Ascending aorta (tissue), 2 donors: ENCODE measurements at places on chromosomes 2 and 18.

GRCh38 chr2:68057658-68058396 is 5.0 kb downstream of the C1D start:
- DNase-seq: no peak

DNA sequence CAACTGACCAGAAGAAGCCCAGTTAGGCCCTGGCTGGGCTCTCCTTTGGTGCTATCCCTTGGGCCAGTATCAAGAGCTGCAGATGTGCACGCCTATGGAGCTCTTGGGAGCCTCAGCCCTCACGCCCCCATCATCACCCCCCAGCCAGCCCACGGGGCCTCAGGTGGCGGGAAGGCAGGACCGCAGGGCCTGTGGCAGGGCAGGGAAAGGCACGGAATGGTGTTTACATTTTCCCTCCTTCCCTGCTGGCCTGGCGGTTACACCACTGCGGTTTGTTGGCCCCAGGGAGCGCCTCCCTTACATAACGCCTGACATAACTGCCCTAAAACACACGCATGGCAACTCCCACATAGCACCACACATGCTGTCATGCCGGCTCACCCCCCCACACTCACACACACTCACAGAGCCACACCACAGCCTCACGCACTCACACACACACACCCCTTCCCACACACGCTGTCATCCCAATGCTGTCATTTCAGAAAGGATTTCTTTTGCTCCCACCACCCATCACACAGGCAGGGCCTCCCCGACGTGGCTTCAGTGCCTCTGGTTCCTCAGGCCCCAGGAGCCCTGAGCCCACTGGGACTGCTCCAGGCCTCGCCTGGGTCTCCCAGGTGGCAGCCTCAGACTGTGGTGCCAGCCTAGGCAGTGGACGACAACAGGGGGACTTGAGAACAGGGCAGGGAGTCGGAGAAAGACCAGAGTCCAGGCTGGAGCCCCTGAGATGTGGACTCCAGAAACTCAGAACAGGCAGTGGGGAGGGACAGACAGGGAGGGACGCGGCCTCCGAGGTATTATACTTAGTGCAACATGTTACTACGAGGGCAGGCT is 15.7 kb downstream of the ZFP36L2 start:
- no peak for DNase-seq

DNA sequence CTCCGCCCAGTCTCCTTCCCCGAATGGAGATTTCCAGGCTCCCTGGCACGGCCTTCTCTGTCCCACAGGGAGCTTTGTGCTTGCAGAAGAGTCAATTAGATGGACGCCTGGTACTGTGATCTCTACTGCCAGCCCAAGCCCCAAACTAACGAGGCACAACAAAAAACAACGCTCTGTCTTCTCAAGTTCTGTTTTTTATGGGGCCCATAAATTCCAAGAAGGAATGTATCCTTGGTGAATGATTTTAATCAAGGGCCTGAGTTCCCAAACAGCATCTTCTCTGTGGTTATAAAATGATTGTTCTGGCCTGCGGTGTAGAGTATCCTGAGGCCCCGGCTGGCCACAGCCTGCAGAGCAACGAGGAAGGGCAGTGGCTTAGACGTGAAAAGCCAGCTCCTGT is 219.5 kb downstream of the CLIP4 start:
- DNase-seq: no peak

DNA sequence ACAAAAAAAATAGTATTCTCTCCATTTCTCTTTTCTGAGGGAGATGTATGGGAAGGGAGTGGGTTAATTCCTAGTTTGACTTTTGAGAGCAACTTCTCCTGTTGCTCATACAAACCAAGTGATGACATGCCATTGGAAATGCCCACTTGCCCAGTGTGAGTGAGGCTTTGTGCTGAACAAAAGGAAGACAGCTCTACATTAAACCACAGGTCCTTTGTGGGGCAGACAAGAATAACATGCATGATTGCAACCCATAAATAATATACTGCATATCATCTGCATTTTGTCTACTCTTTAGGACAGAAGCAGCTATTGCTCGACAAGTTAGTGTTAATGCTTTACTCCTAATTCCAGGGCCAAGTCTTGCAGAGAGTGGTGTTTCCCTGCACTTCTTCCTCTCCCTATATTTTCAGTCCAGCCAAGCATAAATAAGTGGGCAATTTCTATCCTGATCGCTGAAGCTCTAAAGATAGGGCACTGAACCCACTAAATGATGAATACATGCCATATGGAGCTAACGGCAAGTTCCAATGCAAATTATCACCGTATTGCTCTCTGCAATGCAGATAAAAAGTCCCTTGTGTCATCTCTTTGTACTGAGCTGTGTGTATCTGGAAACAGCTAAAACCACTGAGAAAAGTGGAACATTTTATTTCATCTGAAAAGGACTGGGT is 19.4 kb upstream of the EHBP1 start:
- no peak for DNase-seq

DNA sequence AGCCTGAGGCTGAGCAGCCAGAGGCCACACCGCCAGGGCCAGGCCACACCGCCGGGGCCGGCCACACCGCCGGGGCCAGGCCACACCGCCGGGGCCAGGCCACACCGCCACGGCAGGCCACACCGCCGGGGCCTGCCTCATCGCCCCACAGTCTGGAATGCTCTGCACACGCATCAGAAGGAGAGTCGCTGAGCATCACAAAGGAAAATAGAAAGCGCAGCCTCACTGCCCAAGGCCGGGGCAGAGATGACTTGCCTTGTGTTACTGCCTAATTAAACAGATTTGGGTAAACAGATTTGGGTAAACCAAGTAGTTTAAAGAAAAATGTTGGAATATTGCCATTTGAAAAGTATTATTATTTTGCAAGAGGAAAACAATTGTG is 10.4 kb upstream of the NFATC1 start:
- DNase-seq: no peak

DNA sequence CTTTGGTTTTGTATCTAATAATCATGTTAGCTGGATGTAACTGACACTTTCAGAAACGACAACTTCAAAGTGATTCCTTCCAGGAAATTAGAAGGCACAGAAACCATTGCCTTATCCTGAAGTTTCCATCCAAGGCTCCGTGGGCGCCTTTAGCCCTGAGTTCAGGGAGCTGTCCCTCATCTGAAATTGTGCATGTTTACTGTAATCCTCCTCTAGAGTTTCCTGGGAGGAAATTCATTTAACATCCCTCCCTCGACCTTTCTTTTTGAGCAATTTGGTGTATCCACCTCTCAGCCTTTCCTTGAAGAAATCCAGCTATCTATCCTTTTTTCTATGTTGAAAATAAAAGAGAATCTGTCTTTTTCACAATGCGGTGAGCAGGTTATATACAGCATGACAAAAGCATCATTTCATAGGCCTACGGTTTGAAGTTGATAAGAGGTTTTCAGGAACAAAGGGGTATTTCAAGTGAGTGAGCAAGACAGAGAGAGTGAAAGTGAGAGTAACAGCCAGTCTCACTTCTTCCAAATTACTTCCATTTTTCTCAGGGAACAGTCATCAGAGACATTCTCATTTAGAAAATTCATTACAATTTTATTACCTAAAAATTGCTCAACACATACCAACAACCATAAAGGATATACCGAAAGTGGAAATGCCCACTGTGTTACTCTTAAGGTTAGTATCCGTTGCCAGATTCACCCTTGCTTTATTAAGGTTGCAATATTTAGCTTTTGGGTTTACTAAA is 167.3 kb downstream of the MREG start:
- no peak for DNase-seq

DNA sequence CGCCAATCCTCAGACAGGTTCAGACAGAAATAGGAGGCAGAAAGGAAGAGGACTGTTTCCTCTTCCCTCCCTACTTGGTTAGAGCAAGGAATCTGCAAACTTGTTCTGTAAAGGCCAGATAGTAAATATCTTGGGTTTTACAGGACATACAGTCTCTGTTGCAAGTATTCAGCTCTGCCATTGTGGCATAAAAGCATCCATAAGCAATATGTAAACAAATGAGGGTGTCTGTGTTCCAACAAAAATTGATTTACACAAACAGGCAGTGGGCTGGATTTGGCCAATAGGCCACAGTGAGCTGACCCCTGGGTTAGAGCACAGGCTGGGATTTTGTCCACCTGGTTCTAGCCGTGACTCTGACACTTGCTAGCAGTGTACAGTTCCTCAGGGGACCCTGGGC is 89.4 kb downstream of the NRP2 start:
- no peak for DNase-seq

GRCh38 chr18:60067426-60068210 is 167.8 kb downstream of the PMAIP1 start:
- no peak for DNase-seq

GRCh38 chr2:146038014-146038413 is 1518.1 kb upstream of the ZEB2 start:
- no peak for DNase-seq

- DNase-seq: no peak
These were observed 773 bp downstream of the MBP start for GRCh38 chr18:77131652-77132368.

DNA sequence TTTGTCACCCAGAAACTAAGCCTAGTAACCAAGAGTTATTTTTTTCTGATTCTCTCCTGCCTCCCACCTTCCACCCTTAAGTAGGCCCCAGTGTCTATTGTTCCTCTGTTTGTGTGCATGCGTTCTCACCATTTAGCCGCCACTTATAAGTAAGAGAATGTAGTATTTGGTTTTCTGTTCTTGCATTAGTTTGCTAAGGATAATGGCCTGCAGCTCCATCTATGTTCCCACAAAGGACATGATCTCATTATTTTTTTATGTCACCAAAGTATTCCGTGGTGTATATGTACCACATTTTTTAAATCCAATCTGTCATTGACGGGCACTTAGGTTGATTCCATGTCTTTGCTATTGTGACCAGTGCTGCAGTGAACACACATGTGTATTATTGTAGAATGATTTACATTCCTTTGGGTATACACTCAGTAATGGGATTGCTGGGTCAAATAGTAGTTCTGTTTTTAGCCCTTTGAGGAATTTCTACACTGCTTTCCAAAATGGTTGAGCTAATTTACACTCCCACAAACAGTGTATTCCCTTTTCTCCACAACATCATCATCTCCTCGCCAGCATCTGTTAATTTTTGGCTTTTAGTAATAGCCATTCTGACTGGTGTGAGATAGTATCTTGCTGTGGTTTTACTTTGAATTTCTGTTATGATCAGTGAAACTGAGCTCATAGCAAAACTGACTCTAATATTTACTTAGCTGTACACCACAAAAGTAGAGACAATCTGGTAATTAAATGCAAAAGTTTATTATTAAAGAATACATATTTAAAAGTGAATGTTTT is 660.1 kb upstream of the SLC8A1 start:
- DNase-seq: no peak
